ENCODE measurements at places on chromosomes 12 and 14.
A peak's percentile ranks its signal among the peaks of the same experiment; 100 is the strongest.

GRCh38 chr12:118402251-118402650 is 25.9 kb downstream of the SUDS3 start:
- no peak for DNase-seq

DNA sequence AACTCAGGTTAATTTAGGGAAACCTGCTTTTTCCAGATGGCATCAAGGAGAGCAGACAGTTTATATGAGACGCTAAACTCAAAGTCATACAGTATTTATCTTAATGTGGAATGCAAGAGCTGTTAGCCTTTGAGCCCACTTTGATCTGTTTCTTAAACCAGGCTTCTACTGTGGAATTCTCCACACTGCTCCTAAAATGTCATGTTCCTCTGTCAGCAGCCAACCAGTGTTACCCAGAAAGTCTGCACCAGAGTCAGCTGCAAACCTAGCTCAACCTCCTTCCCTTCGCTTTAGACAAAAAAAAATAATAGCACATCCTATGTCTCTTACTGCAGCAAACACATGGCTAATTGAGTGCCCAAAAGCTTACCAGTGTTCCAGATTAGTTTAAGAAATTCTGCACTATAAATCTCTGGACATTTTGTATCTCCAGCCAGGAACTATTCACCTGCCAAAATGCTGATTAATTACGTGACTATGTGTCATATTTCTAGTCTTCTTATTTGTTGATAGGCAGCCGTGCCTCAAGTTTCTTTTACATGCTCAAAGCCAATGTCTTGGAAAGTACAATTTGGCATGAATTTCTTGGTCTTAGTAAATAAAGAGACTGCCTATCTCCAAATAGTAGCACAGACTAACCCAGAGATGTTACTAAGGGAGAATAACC is 21.8 kb downstream of the ARMH4 start:
- DNase-seq = no peak

DNA sequence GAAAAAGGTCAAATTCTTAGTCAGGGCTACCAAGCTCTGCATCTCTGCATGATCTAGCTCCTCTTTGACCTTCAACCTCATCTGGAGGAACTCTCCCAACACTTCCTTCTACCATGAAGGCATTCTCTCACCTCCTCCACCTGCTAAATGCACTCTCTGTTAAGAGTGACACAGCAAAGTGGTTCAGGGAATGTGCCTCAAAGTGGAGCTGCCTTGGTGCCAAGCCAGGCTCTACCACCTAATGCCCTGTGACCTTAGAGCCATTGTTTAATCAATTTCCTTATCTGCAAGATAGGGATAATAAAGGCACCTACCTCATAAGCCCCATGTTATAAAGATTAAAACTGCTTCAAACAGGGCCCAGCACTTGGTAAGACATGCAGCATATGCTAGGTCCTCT is 236.7 kb downstream of the ANO2 start:
- DNase-seq = no peak

GRCh38 chr14:90503582-90503981 is 106.8 kb downstream of the CALM1 start:
- DNase-seq = no peak

DNA sequence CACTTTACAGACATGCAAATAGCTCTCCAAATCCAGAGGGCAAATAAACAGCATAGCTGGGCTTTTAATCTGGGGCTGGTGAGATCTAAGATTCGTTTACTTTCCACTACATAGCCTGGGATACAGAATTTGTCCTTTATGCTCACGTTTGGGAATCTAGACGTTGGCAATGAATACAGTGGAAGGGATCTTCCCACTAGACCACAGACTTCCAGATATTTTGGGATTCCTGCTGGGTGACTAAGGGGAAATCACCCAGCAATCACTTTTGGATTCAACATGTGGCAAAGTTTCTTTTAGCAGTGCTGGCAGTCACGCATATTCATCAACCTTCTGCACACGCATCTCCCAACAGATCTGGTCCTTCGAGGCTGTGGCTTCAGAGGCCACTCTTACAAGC is 23.5 kb downstream of the APPL2 start:
- DNase-seq = no peak

- DNase-seq = no peak
Measured at GRCh38 chr12:62930546-62931425, 4.2 kb downstream of the PPM1H start.

DNA sequence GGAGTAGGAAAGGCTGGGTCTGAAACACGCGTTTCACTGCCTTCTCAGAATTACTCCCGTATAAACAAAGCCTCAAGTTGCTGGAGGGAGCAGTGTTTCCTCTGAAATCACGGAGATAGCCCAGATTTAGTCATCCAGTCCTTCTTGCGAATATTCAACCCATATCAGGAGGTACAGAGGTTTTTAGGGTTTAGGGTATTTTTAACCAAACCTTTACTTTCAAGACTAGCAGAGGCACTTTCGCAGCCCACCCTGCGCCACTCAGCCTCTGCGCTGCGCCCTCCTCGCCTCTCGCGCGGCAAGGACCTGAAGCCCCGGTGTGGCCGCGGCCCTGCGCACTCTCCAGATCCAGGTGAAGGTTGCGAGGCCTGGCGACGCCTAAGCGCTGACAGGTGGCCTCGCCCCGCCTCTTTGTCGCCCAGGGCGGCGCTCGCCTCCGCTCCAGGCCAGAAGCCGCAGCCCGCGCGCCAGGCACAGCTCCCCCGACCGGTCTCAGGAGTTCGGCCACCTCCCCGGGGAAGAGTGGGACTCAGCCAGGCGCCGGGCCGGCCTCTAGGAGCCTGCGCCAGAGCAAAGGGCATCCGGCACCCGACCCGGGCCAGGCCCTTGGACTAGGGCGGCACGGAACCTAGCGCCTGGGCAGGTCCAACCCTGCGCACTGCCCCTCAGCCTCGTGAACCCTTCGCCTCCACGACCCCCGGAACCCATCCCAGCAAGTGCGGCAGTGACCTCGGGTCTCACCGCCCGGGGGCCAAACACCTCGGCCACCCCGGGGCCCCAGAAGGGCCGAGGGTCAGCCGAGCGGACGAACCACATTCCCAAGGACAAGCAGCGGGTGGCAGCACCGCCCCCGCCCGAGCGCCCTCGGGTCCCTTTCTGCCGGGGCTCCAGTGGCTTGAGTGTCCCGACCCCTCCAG is 1.8 kb upstream of the SAMD4A start:
- DNase-seq = peak; percentile 35

DNA sequence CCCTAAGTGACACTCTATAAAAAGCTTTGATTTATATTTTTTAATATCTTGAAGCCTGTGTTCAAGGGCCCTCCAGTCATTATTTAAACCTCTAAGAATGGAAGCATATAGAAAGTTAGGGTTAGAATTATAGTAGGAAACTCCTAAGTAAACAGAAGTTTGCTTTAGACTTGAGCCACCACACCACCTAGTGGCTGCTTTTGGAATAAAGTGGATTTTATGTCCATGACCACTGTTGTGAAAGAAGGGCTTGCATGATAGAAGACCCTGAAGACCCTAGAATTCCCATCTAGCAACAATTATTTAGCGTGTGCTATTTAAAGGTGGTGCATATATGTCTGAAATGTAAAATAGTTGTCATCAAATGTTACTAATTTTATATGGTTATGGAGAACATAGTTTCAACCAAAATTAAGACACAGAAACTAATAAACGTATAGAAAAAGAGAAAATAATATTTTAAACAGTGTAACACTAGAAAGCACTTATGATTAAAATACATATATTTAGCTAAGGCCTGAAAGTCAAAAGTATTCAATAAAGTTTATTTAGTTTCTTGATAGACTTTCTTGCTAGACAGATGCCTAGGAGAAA is 21.3 kb downstream of the LRRIQ1 start:
- DNase-seq = no peak

DNA sequence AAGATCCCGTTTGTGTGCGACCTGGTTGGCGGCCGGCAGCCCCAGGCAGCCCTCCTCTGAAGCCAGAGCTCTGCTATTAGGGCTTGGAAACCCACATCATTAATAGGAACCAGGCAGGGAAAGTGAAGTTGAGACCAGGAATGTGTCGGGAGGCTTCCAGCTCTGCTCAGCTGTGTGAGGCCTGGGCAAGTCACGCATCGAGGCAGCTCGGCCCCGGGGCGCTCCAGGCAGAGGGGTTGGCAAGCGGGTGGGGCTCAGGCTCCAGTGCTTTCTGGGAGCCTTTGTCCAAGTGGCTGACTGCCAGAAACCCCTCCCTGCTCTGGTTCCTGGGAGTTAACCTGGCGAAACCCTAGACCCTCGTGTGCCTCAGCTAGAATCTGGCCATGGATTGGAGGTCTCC is 1151.7 kb downstream of the VRK1 start:
- no peak for DNase-seq

GRCh38 chr14:92696366-92696765 is 52.1 kb downstream of the LGMN start:
- no peak for DNase-seq

DNA sequence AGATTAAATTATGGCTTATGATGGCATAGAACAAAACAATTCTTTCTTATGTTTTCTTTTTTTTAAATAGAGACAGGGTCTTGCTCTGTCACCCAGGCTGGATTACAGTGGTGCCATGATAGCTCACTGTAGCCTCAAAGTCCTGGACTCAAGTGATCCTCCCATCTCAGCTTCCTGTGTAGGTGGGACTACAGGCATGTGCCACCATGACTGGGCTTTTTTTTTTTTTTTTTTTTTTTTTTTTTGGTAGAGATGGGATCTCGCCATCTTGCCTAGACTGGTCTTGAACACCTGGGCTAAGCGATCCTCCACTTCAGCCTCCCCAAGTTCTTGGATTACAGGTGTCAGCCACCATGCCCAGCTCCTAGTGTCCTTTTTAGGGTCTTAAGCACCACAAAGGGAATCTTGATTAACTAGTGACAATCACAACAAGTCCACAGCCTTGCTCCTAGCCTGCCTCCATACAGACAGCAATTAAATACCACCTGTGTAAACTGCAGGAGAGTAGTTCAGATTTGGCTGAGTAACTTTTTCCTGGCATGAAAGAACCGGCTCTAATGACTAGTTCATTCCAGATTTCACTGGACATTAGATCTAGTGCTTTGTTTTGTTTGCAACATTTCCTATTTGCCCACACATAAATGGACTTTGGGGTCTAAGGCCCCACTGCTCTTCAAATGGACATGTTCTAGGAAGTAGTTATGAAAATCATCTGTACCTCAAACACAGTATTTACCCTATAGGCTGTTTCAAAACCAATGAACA is 61.6 kb downstream of the SH2B3 start:
- DNase-seq = no peak

GRCh38 chr12:66541426-66541825 is 137.4 kb downstream of the GRIP1 start:
- DNase-seq = no peak

GRCh38 chr14:104871145-104871655 is 6.1 kb downstream of the CEP170B start:
- no peak for DNase-seq

DNA sequence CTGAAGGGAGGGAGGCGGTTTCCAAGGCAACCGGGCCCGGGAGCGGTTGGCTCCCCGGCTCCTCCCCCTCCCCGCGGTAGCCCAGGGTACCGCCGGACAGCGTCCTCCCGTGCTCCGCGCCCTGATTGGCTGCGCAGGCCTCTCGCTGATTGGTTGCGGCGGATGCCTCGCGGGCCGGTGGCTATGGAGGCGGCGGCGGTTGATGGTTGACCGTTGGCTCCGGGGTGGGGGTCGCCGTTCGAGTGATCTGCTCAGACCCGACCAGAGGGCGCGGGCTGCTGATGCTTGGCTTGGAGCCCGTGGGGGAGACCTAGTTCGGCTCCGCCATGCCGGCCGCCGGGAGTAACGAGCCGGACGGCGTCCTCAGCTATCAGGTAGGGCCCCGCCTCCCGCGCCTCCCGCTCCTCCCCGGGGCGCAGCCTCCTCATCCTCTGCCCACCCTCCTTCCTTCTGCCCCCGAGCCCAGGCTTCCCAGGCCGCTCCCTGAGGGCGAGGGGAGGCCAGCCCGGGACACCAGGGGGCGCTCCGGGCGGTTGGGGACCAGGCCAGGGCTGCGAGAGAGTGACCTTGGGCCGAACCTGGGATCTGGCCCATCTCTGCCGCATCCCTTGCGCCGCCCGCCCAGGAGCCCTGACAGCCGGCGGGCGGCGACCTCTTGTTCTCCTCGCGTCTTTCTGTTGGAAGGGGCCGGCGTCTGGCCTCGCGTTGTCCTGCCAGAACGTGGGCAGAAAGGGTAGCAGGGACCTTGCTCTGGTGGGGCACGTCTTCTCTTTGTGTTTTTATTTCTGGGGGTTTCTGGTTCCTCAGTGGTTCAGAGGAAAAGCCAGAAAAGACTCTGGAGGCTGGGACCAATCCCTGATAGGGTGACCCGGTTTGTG is at the start of gene SLC4A8:
Gene SLC4A8, plus strand, starts transcription at position 170 of the 878 bp plus-strand sequence. Its CDS starts 157 bp downstream, at position 327.
- DNase-seq = peak; percentile 38

GRCh38 chr12:52546126-52546525 is 6.8 kb downstream of the KRT71 start:
- DNase-seq = no peak

DNA sequence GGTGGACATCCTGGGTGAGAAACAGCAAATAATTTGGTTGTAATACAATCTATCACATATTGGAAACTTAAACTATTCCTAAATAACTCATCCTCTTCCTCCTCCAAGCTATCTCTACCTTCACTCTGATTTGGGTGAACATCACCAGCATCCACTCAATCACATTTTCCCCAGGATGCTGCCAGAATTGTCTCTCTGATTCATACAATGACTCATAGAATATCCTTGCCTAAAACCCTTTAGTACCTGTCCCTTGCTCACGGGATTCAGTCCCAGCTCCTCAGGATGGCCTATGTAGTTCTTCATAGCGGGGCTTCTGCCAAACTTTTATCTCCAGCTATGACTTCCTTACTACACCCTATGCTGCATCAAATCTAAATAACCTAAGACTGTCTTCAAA is 146.8 kb downstream of the EMP1 start:
- no peak for DNase-seq

DNA sequence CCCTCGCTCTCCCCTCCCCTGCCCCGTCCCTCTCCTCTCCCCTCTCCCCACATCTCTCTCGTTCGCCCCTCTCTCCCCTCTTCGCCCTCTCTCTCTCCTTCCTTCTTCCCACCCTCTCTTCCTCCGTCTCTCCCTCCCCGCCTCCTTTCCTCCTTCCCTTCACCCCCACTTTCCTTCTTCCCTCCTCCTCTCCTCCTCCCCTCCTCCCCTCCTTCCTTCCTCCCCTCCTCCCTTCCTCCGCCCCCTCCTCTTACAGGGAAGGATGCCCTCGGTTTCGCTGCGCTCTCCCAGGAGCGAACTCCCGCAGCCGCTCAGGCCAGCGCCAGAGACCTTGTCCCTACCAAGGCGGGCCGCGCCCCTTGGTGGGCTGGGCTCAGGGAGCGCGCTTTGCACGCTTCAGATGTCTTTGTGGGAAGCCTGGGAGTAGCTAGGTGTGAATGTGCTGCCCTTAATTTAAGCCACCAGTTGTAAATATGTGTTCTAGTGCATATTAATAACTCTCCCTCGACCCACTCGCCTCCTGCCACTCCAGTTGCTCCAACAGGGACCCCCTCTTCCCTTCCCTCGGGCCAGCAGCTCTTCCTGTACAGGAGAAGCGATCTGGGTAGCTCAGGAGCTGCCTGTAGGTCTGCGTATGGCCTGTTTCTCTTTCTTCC is 13.3 kb upstream of the MAP3K9 start:
- no peak for DNase-seq

- DNase-seq = no peak
Measured at GRCh38 chr12:99981639-99982190, 3.0 kb downstream of the ANKS1B start.

- DNase-seq = no peak
Measured at GRCh38 chr12:66367015-66367667, 64.8 kb downstream of the HELB start.

- DNase-seq = no peak
Measured at GRCh38 chr14:51657762-51658161, 6.1 kb downstream of the FRMD6 start.
